ENCODE measurements at places on chromosomes 3 and 15.

- DNase-seq, result no peak
Measured at GRCh38 chr15:49320351-49320750, 102.7 kb upstream of the FGF7 start.

GRCh38 chr3:72165317-72165716, 380.4 kb upstream of the PROK2 start:
- DNase-seq, result no peak

- no peak for DNase-seq
Measured at GRCh38 chr15:62962101-62962995, 80.2 kb upstream of the TPM1 start.

DNA sequence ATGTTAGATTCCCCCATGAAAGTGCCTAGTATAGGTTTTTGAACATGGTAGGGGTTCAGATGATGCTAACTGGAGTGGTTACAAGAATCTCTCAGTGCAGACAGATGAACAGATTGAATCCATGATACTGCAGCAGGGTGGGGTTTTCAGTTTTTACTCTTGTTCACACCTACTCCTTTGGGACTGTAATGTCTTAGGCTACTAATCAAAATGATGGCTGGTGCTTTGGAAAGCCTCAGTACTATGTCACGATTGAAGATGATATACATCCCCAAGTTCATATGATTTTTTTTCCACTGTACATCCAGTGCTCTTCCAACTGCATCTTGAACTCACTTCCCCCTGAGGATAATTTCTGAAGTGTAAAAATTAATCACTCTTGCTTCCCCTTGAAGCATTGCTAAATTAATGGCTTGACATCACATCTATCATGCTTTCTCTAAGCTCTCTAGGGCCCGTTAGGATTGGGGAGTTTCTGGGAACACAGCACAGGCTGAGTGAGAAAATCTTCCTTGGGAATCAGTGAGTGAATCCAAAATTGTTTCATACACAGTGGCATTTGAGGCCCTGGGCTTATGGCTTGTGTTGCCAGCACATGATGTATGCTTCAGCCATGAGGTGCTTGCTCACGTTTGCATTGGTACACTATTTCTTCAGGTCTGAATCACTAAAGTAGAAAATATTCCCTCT, 115.0 kb upstream of the TPRG1 start:
- no peak for DNase-seq

DNA sequence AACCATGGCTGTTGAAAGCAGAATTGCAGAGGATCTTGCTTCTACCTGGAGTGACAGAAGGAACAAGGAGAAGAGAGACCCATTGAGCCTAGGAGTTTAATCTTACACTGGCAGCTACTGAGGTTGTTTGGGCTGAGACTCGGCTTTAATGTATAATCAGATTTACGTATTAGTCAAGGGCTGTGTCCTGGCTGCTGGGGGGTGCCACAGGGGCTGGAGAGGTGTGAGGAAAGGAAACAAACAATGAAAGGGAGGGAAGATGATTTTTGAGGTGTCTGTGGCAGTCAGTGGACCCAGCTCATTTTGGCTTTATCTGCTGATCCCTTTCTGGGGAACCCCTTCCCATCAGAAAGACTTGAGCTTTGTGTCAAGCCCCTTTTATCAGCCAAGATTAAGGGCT, 95.7 kb downstream of the PRICKLE2 start:
- no peak for DNase-seq

GRCh38 chr3:117499189-117499870, 789.8 kb downstream of the TUSC7 start:
- DNase-seq, result no peak

GRCh38 chr15:33693166-33693800, 275.0 kb upstream of the CHRM5 start:
- DNase-seq, result no peak

GRCh38 chr3:112818289-112818688, 28.4 kb downstream of the CD200R1L start:
- no peak for DNase-seq

- no peak for DNase-seq
Measured at GRCh38 chr3:188904670-188905069, 267.1 kb upstream of the TPRG1 start.

DNA sequence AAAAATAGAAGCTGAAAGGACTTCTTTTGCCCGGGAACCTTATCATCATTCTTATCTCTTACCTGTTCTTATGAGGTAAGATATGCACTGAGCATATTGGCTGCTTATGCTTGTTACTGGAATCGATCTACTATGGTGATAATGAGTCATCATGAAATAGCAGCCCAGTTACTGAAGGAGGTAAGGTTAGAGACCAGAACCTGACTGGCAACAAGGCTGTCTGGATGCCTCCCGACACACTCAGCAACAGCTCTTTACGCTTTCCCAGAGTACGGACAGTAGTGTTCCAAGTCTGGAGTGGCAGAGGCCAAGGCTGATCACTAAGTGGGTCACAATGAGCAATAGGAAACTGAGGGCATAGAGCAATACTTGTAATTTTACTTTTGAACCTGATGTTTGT, 314.1 kb downstream of the NLGN1 start:
- DNase-seq, result no peak

- no peak for DNase-seq
Measured at GRCh38 chr15:65376767-65377104, 1.1 kb downstream of the IGDCC3 start.

DNA sequence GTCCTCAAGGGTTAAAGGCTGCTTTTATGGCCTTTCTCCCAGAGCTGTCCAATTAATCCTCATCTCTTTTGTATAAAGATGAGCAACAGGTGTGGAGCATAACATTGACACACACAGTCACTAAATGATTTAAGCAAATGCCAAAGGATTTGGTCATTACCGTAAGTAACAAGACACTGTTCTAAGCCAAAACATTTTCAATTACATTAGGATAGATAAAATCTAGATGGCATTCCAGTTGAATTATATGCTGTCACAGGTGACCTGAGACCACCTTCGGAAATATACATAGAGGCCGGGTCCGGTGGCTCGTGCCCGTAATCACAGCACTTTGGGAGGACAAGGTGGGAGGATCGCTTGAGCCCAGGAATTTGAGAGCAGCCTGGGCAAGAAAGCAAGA, 105.3 kb upstream of the UBE3A start:
- DNase-seq, result no peak

DNA sequence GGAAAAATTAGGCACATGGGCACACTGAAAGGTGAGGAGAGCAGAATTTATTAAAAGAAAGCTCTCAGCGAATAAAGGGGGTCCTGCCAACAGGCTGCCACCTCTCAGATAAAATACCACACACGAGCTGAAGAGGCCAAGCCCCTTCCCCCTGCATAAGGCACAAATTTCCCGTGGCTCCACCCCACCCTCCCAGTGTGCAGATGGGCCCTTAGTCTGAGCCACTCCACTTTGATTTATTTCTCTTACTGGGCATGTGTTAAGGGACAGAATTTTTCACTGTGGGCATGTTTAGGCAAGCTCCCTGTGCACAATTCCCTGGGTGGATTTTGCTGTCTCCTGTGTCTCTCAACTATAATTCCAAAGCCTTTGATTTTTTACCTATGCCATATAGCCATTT, 409.8 kb downstream of the TBL1XR1 start:
- no peak for DNase-seq

- DNase-seq, result no peak
Measured at GRCh38 chr3:33833408-33834095, 35.1 kb downstream of the PDCD6IP start.

GRCh38 chr3:159620873-159621272, 367.8 kb upstream of the IL12A start:
- DNase-seq, result no peak

DNA sequence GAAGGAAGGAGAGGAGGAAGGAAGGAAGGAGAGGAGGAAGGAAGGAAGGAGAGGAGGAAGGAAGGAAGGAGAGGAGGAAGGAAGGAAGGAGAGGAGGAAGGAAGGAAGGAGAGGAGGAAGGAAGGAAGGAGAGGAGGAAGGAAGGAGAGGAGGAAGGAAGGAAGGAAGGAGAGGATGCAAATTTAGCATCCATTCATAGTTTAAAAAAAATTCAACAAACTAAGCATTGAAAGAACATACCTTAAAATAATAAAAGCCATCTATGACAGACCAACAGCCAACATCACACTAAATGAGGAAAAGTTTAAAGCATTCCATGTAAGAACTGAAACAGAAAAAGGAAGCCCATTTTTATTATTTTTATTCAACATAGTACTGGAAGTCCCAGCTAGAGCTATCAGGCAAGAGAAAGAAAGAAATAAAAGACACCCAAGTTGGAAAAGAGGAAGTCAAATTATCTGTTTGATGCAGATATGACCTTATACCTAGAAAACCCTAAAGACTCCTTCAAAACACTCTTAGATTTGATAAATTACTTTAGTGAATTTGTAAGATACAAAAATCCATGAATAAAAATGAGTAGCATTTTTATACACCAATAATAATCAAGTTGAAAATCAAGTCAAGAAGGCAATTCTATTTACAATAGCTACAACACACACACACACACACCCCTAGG, 52.2 kb upstream of the FXR1 start:
- no peak for DNase-seq

DNA sequence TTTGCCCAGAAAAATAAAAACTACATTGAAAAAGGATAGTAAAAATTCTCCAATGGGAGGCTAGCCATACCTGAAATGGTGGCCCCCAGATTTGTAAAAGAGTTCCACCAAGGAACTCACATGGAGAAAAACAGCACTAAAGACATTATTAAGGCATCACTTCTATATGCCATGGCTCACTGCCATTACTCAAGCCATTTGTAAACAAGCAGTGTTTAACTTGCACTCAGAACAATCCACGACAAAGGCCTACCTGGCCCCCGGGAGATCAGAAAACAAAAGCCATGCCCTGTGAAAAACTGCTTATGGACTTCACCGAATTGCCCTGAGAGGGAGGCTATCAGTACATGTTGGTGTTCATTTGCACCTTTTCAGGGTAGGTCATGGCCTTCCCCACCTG, 19.6 kb downstream of the CCR8 start:
- DNase-seq, result no peak

GRCh38 chr3:185807445-185808068, 17.3 kb downstream of the IGF2BP2 start:
- no peak for DNase-seq

All from activated CD4-positive, CD25-positive, alpha-beta regulatory T cell (primary cell).